Stimulated activated CD4-positive, alpha-beta T cell treated with anti-CD3 and anti-CD28 coated beads, Interleukin-15, amount 100 ng/mL, for 48 hours (primary cell): ENCODE measurements at places on chromosomes 2 and 18.

GRCh38 chr18:5286525-5286924, 9.0 kb downstream of the ZBTB14 start:
- DNase-seq = no peak

DNA sequence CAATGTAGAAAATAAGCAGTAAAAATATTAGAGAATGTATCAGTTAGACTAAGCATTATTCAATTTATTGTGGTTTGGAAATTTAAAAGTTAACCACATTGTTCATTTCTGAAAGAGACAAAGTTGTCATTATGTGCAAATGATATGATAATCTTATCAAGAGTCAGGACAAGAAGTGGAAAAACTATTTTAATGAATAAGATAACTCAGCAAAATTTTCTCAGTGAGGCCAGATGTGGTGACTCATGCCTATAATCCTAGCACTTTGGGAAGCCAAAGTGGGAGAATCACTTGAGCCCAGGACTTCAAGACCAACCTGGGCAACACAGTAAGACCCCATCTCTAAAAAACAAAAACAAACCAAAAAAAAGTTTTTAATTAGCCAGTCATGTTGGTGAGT, 39.5 kb upstream of the CERS6 start:
- DNase-seq = no peak

GRCh38 chr2:133194362-133194655, 374.0 kb downstream of the NCKAP5 start:
- no peak for DNase-seq

DNA sequence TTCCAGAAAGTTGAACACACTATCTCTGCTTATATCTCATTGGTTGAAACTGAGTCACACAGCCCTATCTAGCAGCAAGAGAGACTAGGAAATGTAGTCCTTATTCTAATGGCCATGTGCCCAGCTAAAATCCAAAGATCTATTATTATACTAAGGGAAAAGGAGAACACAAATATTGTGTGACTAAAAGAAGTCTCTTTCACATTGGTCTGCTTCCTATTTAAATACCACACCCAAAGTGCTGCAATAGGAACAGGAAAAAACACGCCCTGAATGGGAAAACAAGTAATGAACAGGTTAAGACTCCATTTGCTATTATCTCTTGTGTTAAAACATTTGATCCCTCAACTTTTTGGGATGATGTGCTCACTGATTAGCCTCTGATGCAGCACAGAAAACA, 86.8 kb upstream of the BARD1 start:
- DNase-seq = no peak

DNA sequence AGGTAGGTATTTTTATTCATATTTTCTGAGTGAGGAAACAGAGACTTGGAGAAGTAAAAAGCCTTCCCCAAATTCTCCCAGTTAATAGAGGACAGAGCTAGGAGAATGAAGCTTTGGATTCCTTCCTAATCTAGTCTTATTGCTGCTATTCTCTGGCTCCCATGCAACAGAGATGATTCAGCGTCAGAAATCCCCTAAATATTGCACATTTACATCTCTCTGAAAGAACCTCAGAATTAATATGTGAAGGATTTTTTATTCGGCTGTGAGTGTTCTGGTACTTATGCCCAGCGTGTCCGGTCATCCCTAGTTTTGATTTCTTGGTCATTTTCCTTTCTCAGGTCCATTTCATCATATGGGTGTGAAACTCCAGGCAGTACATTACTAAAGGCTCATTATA, 91.2 kb upstream of the SESTD1 start:
- no peak for DNase-seq

- no peak for DNase-seq
Observed at GRCh38 chr2:29902356-29902755, 19.0 kb downstream of the ALK start.

- no peak for DNase-seq
Observed at GRCh38 chr18:77316008-77316407, 66.4 kb downstream of the GALR1 start.

DNA sequence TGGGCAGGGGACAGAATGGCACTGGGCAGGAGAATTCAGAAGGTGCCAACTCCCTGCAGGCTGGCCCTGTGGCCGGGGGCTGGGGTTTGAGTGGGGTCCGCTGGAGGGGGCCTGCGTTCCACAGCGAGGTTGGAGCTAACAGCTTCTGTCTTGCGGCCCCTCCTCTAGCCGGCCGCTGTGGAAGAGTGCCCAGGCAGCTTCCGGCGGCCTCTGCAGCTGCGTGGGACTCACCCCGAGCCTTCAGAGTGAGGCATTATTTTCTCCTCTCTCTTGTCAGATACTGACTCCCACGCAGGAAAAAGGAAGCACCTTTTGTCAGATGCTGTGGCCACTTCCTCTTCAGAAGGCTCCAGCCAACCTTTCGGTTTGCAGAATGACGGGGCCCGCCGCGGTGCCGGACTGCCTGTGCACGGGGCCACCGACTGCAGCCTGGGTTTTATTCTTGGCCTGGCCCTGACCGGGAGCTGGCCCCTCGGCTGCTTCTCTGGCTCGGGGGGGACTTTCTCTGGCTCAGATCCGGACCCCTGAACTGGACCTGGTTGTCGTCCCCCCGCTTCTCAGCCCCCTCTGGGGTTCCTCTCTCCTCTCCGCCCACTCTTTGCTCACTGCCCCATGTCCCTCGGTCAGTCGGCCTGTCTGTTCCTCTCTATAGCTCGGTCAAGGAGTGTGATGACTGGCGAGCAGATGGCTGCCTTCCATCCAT, 40.1 kb downstream of the ARHGAP25 start:
- no peak for DNase-seq

DNA sequence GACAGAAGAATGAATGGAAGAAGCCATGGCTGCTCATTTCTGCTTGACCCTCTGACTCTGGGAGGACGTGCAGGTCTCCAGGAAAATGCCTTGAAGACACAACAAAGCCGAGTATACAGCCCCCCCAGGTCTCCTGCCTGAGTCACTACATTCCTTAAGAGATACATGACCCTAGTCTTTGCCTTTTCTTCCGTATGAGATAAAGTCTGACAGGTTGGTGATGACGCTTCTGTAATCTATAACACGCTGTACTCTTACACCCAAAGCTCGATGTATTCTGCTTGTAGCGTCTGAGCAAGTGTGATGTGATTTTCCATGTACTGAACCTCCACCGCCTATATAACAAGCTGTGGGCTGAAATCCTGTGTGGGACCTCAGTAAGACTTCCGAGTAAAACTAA, 77.3 kb downstream of the KCTD1 start:
- no peak for DNase-seq

GRCh38 chr2:31327505-31327904, 87.0 kb downstream of the XDH start:
- no peak for DNase-seq

- DNase-seq = no peak
Observed at GRCh38 chr2:215940645-215941184, 72.6 kb downstream of the MREG start.
